ENCODE measurements at places on chromosomes 4 and X.

DNA sequence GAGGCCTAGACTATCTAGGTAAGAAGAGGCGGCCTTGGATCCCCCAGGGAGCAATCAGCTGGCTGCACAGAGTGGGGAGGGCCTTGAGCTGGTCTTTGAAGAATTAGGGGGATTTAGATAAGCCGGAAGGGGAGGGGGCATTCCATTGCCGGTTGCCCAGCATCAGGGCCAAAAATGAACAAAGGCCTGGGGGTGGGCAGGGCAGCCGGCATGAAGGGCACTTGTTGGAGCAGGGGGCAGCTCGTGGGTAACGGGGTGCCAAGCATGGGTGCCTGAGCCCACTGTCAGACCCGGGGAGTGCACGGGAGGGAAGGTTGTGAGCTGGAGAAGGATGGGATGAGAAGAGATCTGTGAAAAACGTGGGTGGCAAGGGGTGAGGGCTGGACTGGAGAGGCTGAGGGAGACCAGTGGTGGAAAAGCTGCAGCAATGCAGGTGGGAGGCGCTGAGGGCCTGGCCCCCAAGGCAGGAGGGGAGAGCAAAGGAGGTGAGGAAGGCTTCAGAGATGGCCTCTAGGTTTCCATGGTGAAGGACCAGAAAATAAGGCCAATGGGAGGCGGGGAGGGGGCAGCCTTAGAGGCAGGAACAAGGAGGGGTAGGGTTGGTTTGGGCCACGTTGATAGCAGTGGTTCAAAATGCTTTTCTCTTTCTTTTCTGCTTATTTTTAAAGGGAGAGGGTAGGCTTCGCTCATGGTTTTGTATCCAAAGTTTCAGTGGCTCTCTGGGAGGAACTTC is 8.6 kb downstream of the KLF3 start:
- no peak for DNase-seq

DNA sequence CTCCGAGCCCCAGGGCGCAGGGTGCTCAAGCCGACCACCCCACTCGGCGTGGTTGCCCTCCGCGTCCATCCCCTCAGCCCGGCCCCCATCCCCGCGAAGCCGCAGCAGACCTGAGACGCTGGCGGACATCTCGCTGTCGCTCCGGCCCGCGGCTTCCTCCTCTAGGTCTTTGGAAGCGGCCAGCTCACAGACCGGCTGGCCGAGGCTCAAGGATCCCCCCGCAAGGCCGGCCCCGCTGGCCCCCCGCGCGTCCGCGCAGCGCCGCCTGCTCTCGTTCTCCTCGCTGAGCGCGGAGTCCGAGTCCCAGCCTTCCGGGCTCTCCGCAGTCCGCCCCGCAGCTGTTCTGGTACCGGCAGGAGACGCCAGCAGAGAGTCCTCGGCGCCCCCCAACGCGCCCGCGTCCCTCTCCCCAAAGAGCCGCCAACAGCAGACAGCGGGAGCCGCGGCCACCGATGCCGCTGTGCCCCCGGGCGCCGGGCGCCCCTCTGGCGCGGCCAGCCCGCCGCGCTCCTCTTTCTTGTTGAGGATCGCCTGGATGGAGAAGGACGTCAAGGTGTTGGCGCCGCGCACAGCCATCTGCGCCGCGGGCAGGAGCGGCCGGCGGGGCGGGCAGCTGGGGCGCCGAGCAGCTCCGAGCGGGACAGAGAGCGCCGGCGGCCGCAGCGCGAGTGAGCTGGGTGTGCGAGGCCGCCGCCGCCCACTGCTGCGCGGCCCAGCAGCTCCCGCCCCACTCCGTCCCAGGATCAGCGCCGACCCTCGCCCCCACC is at the start of gene NKX3-2:
TSS of gene NKX3-2 (minus strand) at position 670 of the 767 bp plus-strand sequence. CDS start at position 576, 94 bp downstream.
- no peak for DNase-seq

DNA sequence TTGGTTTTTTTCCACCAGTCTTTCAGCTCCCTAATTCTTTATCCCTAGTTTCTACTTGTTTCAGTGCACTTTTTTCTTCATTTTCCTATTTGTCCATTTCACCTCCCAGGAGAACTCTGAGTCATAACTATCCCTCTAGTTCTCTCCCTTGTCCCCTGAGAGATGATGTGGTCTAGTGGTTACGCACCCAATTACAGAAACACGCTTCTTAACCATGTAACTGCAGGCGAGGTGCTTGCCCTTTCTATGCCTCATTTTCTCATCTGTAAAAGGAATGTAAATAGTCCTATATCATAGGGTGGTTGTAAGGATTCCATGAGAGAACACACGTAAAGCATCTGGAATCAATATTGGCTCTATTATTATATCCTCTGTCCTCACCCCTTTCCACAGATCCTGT is 8.8 kb upstream of the GRPR start:
- DNase-seq, result no peak

GRCh38 chrX:3518870-3519269 is 172.4 kb upstream of the MXRA5 start:
- DNase-seq, result no peak

- DNase-seq, result no peak
Observed at GRCh38 chrX:12378706-12379105, 240.4 kb downstream of the FRMPD4 start.

DNA sequence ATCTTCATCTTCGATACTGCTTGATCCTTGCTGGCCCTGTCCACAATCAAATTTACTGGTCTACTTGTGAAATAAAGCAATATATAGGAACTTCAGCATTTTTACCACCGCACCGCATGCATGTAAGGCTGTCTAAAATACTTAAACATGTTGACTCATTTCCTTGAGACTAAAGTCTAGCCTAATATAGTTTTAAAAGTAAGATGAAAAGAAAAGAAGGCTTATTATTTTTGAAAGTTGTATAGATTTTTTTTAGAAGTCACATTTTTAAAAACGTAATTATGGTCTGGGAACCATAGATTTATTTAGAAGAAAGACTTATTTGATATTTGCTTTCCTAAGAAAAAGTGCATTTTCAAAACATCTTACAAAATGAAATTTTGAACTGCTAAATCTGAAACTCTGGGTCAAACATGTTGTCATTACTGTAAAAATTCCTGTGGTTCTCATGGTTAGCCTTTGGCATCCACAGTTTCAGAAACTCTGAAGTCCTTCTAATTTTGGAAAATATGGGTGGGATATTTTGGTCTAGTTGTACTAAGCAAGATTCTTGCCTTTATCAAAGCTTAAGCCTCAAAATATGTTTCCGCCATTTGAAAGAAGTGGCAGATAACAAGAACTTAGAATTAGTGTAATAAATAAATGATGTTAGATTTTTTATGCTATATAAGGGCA is 423.5 kb upstream of the CTSO start:
- no peak for DNase-seq

GRCh38 chr4:169791062-169791461 is 33.3 kb upstream of the HPF1 start:
- DNase-seq, result no peak

GRCh38 chr4:86565651-86566050 is 28.5 kb upstream of the PTPN13 start:
- DNase-seq, result no peak

GRCh38 chr4:15536552-15537499 is 67.1 kb downstream of the CC2D2A start:
- no peak for DNase-seq

DNA sequence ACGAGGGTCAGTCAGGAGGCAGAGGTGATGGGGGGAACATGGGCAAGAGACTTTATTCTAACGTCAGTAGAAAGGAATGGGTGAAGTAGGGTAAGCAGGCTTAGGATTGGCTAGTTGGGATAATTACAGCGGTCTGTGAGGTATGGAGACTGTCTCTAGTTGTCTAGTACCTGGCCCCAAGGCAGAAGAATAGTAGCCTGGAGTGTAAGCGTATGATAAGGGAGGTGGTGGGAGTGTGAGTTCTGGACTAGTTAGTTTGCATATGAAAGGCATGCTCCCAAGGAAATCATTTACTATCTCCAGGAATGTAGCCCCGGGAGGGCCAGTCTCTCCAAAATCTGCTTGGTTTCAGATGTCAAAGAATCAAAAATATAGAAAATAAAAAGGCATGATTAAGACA is 219.6 kb upstream of the ANXA3 start:
- no peak for DNase-seq

- no peak for DNase-seq
Observed at GRCh38 chrX:68880846-68881552, 52.2 kb downstream of the EFNB1 start.

GRCh38 chrX:32966821-32967355 is 244.5 kb downstream of the DMD start:
- DNase-seq, result no peak

GRCh38 chr4:7287918-7288280 is 95.6 kb downstream of the SORCS2 start:
- DNase-seq, result no peak

GRCh38 chrX:117743469-117744251 is 372.9 kb downstream of the KLHL13 start:
- DNase-seq, result no peak

DNA sequence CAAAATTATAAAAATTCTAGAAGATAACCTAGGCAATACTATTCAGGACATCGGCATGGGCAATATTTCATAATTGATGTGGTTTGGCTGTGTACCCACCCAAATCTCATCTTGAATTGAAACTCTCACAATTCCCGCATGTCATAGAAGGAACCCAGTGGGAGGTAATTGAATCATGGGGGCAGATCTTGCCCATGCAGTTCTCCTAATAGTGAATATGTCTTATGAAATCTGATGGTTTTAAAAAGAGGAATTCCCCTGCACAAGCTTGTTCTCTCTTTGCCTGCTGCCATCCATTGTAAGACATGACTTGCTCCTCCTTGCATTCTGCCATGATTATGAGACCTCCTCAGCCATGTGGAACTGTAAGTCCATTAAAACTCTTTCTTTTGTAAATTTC is 77.7 kb downstream of the DDX60 start:
- DNase-seq, result no peak

DNA sequence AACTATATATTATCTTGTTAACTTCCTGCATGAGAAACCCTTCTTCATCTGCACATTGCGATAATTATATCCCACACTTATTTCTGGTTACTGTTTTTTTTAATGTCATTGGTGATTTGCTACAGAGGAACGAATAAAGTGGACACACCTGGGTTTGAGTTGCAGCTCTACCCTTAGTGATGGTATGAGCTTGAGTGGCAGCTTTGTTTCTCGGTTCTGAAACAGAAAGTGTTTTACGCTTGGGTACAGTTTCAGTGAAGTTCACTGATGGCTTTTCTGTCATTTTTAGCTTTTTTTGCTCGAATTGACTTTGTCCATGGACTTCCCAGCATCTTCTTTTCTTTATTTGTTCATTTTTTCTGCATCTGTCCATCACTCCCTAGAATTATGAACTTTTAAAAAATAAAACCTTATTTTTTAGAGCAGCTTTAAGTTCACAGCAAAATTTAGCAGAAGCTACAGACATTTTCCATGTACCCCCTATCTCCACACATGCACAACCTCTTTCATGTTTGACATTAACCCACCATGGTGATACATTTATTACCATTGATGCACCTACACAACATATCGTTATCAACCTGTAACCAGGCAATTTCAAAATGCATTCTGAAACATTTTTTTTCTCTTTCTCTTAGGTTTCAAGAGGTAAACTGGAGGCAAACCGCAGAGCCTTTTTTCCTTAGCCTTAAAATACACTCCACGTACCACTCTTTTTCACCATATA is 1041.6 kb upstream of the PRKX start:
- no peak for DNase-seq

DNA sequence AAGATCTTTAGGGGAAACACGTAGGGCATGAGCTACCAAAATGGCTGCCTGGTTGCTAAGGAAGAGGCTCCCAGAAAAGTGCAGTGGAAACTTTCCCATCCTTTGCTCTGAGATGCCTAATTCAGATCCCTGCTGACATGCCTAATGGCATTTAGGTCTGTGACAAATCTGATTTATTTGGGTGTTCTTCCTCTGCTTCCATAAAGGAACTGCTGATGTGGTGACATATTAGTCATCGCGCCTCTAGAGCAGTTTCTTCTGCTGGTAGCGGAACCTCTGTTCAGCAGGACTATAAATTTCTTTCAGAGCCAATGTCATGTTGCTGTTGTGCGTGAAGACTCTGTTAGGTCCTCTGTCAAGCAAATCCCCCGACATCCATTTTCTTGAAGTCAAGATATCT is 310.0 kb downstream of the PDHA2 start:
- no peak for DNase-seq

DNA sequence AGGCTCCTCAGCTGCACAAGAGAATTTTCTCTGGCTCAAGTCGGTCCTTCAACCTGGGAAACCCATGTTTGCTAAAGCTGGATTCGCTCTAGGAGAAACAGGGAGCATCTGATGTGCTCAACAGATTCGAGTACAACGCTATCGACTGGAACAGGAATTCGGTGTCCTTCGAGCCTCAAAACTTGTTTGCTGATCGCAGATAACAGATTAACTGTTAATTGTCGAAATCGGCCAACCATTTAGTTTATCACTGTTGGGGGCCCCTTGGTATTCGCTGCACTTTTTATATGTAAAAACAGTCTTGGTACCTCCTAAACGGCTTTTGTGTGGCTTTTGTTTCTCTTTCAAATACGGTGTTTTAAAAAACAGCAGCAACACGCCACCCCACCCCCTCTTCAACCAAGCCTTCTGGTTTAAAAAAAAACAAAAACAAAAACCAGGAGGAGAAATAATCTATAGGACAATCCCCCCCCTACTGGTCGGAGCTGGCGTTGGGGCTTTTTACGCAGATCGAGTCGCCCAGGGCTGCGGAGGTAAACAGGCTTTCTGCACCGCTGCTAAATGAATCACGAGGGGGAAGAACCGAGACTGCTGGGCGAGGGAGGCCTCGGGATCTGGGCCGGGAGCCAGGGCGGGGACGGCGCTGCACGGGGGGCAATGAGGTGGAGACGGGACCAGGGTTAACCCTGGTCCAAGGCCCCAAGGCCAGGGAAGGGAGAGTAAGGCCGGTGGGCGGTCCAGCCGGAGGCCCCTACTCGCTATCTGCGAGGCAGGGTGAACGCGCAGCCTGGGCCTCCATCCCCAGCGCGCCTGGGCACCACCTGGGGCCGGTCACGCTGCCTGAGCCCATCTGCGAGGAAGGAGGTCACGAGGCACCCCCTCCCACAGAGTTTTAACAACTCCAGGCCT is 71.7 kb upstream of the BCOR start:
- peak; percentile 53 for DNase-seq

GRCh38 chr4:139484783-139485311 is 30.9 kb downstream of the RAB33B start:
- no peak for DNase-seq

GRCh38 chrX:82218361-82218760 is 1016.5 kb downstream of the SH3BGRL start:
- DNase-seq, result no peak

Measured in activated CD8-positive, alpha-beta memory T cell treated with anti-CD3 and anti-CD28 coated beads for 4 hours (primary cell).